NCI-H187 treated with DMSO at 0.1 percent for 48 hours (cell line): ENCODE measurements at places on chromosomes 5 and 9.

- DNase-seq = no peak
These were observed 560 bp downstream of the ATP10B start for GRCh38 chr5:160851451-160851850.

- DNase-seq = no peak
These were observed 228.8 kb downstream of the TLE4 start for GRCh38 chr9:79800578-79800977.

DNA sequence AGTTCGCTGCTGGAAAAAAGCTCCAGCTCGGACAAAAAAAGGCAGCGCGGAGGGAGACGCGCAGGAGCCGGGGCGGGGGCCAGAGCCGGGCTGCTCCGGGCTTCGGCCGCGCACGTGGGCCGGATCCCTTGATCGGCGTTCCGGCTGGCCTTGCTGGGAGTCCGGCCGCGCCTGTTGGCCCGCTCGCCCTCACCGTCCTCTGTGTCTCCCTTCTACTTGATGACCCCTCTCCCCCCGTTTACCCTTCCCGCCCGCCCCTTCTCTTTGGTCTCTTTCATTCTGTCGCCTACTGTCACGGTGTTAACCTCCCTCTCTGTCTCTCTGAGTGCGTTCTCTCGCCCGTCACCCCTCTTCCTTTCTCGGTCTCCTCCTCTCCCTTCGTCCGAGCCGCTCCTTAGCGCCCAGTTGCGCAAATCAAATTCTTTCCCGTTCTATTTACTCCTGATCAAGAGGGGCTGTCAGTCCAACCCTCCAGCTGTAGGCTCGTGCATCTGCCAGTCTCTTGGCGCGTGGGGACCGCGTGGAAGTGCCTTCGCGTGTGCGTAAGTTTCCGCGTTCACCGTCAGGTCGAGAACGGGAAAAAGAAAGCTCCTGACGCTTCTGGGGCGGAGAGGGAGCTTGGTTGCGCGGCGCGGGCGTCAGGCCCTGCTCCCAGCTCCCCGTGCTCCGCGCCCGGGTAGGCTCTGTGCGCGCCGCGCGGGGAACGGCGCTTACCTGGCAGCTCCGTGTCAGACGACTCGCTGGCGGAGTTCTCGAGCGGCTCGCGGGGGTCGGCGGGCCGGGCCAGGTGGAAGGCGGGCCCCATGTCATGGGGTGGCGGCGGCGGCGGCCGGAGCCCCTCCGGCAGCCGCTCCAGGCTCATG, 798 bp downstream of the PITX1 start:
- no peak for DNase-seq

DNA sequence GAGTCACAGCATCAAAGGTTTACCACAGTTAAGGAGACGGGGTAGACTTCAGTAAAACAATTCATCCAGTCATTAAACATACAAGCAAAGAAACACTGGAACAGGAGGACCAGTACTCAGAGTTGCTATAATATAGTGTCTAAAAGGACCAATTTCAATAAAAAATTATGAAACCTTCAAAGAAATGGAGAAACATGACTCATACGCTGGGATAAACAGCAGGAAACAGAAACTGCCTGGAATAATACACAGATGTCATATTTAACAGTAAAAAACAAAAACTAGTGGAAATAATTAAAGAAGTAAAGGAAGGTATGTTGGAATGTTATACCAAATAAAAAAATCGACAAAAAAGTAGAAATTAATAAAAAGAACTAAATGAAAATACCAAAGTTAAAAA, 1075.9 kb downstream of the NR2F1-AS1 start:
- no peak for DNase-seq

DNA sequence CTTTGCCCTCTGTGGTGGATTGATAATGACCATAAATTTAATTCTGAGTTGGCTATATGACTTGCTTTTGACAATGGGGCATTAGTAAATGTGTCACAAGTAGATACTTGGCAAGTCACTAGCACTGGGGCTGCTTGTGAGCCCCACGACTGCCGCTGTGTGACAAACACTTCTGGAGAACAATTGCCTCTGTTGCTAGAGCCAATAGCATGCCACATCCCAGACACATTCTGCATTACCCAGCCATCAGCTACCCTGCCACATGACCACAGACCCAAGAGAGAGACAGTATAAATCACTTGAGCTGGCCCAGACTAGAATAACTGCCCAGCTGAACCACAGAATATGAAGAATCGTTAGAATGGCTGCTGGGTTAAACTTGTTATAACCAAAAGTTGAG, 753.2 kb upstream of the DMAC1 start:
- DNase-seq = no peak

- no peak for DNase-seq
These were observed 189.5 kb upstream of the SNX2 start for GRCh38 chr5:122585371-122585770.

DNA sequence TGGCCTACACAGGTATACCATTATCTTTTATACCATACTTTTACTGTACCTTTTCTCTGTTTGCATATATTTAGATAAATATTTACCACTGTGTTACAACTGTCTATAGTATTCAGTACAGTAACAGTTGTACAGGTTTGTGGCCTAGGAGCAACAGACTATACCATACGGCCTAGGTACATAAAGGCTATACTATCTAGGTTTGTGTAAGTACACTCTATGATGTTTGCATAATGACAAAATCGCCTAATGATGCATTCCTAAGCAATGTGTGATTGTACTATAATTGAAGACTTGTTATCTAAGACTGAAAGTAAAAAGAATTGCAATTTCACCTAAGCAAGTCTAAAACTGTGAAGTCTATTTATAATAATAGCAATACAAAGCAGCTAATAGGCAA, 3.9 kb downstream of the C9orf72 start:
- DNase-seq = no peak

- no peak for DNase-seq
These were observed 242.6 kb downstream of the DENND1A start for GRCh38 chr9:123687246-123687751.

DNA sequence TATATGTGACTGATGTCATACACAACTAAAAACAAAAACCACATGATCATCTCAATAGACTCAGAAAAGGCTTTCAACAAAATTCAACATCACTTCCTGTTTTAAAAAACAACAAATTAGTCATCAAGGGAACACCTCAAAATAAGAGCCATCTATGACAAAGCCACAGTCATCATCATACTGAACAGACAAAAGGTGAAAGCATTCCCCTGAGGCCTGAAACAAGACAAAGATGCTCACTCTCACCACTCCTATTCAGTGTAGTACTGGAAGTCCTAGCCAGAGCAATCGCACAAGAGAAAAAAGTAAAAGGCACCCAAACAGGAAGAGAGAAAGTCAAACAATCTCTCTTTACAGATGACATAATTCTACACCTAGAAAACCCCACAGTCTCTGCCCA, 893.5 kb upstream of the EDIL3 start:
- no peak for DNase-seq

DNA sequence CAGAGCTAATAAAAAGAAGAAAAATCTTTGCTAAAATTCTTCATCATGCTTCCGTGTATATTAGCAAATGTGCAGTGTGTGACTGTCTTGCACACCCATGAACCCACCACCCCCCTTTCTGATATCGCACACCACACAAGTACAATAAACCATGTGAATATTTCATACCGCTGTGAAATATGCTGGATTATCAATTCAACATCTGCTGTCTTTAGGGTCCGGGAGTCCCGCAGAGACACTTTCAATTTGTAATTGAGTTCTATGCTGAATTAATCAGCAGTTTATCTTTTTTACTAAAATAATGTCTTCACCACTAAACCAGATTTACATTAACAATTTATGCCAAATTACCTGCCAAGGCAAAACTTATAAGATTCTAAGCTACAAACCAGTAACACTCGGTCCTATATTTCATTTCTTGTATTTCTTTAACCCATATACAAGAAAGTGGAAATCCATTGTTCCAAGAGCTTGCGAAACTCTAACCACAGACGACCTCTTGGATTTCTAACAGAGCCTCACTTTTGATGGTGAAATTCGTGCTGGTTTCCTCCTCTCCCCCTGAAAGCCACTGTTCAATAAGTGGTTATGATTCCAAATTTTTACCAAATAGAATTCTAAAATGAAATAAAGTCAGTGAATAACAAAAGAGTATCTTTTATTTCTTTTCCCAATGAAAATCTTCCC, 44.2 kb downstream of the PSMB7 start:
- DNase-seq = no peak

DNA sequence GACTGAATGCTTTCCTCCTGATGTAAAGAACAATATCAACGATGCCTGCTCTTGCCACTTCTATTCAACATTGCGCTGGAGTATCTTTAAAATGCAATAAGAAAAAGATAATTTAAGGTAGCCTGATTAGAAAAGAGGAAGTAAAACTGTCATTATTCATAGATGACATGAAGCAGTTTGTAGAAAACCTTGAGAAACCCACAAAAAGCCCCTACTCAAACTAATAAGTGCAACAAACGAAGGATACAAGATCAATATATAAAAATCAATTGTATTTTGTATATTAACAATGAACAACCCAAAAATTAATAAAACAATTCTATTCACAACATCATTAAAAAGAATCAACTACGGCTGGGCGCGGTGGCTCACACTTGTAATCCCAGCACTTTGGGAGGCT, 76.4 kb upstream of the CKMT2 start:
- no peak for DNase-seq

GRCh38 chr9:92938025-92938424, 9.3 kb upstream of the FGD3 start:
- no peak for DNase-seq

- DNase-seq = no peak
These were observed 103.2 kb downstream of the KLF4 start for GRCh38 chr9:107386396-107386795.

DNA sequence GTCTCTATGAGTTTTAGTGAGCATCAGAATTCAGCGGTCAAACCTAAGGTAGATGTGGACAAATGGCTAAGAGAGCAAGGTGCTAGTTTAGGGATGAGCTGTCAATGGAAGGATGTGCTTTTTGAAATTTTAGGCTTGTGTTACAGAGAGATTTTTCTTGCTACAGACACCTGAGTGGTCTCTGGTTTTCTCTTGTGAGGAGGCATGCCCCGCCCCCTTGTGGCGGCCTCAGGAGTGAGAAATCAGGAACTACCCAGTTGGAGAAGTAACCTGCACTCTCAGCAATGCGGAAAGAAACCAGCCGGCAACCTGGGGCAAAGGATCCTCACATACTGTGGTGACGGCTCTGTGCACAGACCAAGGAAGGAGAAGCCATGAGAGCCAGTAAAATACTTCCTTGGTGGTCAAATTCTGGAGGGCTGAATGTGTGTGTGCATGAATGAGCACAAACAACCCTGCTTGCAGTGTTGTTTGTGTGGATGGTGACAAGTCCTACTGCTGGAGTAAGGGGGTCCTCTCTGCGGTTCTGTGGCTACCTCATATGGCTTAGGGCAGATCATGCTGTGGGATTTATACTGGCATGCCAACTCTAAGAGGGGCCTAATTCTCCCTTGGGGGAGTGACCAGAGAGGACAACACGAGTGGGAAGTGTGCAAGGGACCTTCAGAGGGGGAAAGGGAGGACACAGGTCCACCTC, 16.7 kb upstream of the HSD17B4 start:
- DNase-seq = no peak

- no peak for DNase-seq
These were observed 41.0 kb downstream of the TMEM38B start for GRCh38 chr9:105735366-105735765.

GRCh38 chr5:16411741-16412455, 53.7 kb downstream of the ZNF622 start:
- no peak for DNase-seq

GRCh38 chr5:181153814-181154213, 6.4 kb downstream of the OR2V2 start:
- DNase-seq = no peak

GRCh38 chr5:31029925-31030324, 163.6 kb upstream of the CDH6 start:
- no peak for DNase-seq

DNA sequence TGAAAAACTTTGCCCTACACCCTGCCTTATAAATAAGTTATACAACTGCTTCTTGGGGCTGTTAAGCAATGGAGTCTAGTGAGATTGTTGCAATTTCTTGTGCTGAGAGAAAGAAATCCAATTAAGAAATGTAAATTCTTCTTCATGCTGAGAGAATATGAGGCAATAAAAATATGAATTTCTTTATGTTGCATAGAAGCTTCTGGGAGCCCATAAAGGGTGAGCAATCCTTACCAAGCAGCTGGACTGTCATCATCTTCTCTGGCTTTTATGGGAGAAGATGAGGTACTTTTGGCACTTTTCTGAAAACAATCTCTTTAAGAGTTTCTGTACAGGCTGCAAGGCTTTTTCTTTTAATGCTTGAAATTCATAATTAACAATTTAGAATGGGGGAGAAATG, 204.3 kb downstream of the DMRTA1 start:
- DNase-seq = no peak

- no peak for DNase-seq
These were observed 293.3 kb downstream of the MAN2A1 start for GRCh38 chr5:109982966-109983534.

- no peak for DNase-seq
These were observed 149.6 kb upstream of the IRX2 start for GRCh38 chr5:2901096-2901495.

DNA sequence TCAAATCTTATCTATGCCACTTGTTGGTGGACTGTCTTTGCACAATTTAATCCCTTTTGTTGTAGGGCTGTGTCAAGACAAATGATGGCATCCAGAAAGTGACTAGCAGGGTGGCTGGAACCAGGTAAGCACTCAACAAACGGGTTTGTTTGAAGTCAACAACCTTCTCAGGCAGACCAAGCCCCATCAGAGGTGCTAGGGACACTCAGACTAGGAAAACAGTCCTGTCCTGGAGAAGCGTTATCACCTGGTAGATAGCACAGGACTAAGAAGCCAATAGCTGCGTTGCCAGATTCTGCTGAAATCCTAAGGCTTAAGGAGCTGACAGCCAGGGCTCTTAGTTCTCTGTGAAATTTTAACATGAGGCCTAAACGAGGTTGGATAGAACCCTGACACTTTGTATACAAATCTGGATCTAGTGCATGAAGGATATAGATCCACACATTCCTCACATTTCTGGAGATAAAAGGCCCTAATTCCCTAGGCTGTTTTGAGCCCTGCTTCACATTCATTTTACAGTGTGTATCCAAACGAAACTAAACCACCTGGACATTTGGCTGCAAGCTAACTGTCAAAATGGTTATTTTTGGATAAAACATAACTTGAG, 179.8 kb downstream of the DCP2 start:
- no peak for DNase-seq

DNA sequence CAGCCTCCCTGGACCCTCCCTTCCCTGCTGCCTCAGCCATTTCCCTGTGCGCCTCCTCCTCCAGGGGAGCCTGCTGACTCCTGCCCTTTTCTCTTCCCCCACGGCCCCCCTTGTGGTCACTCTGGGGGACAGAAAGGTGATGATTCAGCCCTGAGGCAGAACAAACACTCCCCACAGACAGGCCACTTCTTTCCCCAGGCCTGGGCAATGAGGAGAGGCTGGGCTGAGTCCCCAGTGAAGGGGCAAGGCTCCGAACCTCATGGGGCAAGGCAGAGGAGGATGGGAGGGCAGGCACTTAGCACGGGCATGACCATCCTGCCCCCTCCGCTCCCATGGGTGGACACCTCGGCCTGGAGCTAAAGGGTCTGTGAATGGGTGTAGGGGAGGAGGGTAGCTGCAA, 21.0 kb downstream of the CSF1R start:
- DNase-seq = no peak
